ENCODE measurements at places on chromosomes 5 and 9.

- no peak for DNase-seq
Observed at GRCh38 chr9:78463750-78464149, 166.8 kb downstream of the PSAT1 start.

DNA sequence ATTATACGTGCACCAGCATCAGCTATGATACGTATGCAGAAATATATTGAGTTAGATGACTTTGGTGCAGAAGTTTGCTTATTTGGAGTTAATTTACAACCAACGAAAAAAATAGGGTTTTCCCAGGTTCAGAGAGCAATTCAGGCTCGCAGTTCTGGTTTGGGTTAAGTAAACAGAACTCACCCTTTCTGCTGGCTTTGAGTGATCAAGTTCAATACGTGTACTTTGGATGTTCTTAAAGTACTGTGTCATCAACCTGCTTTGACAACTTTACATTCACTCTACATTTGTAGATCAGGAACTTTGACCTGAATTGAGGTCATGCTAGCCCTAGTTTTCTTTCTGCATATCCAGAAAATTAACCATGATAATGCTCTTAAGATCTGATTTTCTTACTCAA lies 40.7 kb downstream of the ACOT12 start:
- no peak for DNase-seq

GRCh38 chr5:74027732-74028338 lies 401.8 kb downstream of the ARHGEF28 start:
- DNase-seq = no peak

- DNase-seq = no peak
Observed at GRCh38 chr5:74034733-74035132, 408.7 kb downstream of the ARHGEF28 start.

DNA sequence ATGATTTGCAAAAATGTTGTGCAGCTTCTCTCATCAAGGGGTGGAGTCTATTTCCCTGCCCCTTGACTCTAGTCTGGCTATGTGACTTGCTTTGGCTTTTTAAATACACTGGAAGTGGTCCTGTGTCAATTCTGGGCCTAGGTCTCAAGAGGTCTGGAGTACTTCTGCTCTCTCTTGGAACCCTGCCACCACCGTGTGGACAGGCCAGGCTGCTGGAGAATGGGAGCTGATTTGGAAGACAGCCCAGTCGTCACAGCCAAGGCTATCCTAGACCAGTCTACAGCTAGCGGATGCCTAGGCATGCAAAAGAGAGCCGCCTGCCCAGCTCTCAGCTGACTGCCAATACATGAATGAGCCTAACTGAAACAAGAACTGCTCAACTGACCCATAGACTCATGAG lies 56.7 kb upstream of the CLINT1 start:
- DNase-seq = peak; percentile 77

DNA sequence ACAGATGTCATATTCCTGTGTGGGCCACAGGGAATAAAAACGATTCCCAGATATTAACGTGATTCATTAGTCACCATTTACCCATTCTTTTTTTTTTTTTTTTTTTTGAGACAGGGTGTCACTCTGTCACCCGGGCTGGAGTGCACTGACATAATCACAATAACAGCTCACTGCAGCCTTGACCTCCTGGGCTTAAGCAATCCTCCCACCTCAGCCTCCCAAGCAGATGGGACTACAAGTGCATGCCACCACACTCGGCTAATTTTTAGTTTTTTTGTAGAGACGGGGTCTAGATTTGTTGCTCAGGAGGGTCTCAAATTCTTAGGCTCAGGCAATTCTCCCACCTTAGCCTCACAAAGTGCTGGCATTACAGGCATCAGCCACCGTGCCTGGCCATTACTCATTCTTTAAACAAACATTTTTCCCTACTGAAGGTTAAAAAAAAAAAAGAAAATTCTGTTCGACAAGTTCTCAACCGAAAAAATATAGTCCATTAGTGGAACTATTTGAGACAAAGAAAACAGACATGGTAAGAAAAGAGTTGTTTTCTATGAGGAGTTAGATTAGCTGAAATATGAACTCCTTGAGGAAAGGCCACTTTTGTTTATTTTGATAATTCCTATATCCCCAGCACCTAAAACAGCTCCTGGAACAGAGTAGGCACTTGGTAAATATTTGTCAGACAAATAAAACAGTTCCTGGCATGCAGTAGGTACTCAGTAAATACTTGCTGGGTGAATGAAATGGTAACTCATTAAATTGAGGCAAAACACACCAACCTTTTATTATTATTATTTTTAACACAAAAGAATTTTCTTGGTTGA lies 32.1 kb upstream of the PDCL start:
- DNase-seq = no peak

DNA sequence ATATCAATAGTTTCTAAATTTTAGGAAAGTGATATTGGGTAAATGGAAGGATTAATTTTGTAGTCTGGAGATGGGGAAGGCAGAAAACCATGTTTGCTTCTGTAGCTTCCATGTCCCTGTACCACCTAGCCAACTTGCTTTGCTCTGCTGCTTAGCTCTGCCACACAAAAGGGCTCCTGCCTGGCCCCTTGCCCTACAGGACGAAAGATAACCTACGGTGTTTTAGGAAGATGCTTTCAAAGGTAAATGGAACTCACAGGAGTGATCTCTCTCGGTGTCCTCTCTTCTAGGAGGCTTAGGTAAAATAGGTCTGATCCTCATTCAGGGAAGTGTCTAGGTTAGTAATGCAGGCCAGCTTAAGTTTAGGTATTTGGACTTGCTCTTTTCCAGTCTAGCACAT lies 37.8 kb upstream of the DMXL1 start:
- DNase-seq = no peak

DNA sequence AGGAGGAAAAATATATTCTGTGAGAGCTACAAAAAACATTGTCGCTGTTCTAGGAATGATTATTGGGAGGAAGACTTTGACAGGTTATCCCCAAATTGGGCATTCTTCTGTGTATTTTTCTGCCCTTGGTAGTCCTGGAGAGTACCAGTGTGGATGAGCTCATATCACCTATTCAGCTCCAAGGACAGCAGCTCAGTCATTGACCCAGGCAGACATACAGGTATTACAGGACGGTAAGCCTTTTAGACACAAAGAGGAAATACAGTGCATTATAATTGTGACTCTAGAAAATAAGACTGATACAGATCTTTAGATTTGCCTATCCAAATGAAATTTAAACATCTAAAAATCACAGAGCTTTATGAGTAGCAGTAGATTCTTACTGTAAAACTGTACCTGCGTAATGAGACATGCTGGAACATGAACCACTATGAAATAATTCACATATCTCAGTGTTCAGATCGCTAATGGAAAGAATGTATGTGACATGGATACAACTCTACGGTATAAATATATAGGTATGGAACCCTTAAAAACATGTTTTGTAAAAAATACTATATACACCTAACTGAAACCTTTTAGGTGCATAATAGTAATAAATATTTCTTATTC lies 56.0 kb downstream of the PLK2 start:
- no peak for DNase-seq

- no peak for DNase-seq
Observed at GRCh38 chr9:8745347-8745746, 945.8 kb upstream of the DMAC1 start.

GRCh38 chr5:163350083-163350482 lies 87.3 kb upstream of the CCNG1 start:
- DNase-seq = no peak

GRCh38 chr5:134777366-134777765 lies 18.8 kb downstream of the DDX46 start:
- DNase-seq = no peak

GRCh38 chr9:29697011-29697410 lies 2123.7 kb upstream of the C9orf72 start:
- no peak for DNase-seq

DNA sequence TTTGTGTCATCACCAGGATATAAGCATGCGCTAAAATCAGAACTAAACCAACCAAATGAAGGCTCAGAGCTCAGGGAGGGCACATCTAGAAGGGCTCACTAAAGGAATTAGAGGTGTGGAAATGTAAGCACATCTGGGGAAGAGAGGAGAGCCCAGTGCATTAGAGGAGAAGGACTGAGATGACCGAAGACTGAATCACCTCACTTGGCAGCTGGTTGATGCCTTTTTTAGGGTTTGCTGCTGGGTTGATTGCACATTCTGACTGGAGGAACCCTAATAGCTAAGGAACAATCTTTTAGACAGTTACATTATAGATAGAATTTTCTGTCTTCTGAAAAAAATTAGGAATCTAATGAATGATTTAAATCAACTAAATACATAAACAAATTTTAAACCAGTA lies 8.2 kb upstream of the IFNA21 start:
- no peak for DNase-seq

GRCh38 chr5:107324071-107324470 lies 346.7 kb downstream of the EFNA5 start:
- no peak for DNase-seq

GRCh38 chr5:21219251-21219650 lies 1231.3 kb upstream of the CDH18 start:
- no peak for DNase-seq

- DNase-seq = no peak
Observed at GRCh38 chr9:33040792-33041431, 15.8 kb downstream of the DNAJA1 start.

- no peak for DNase-seq
Observed at GRCh38 chr9:115198001-115198400, 80.0 kb upstream of the TNC start.

DNA sequence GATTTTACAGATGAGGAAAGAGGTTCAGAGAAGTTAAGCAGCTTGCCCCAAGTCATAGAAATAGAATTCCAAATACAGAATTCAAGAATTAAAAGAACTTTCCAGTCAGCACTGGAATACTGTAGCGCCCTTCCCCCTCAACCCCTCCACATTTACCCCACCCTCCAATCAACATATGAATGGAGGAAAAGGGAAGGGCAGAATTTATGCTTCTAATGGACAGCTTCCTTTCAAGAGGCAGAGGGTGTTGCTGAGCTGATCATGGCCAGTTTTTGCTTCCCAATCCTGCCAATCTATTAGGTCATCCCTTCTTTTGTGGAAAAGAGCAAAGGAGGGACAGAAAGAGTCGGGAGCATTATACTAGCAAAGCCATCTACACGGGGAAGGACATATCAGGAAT lies 39.1 kb upstream of the ANKRD31 start:
- DNase-seq = no peak

- no peak for DNase-seq
Observed at GRCh38 chr5:148229840-148230239, 8.5 kb upstream of the MARCOL start.

DNA sequence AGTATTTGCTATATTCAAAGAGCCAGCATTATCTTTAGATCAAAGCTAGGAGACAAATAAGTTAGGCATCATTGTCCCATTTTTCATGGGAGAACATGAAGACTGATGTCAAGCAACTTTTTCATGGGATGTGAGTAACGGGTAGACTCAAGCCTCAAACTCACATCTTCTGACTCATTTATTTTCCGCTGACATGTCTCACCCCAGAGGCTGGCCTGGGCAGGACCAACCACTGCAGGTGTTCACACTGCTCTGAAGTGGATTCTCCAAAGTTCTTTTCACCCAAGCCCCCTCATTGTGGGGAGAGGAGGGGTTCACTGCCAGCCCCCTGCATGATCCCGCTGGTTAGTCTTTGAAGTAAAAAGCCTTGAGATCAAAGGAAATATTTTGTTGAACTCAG lies 34.9 kb upstream of the BASP1 start:
- no peak for DNase-seq

GRCh38 chr5:1436036-1436435 lies 9.2 kb downstream of the SLC6A3 start:
- DNase-seq = no peak

DNA sequence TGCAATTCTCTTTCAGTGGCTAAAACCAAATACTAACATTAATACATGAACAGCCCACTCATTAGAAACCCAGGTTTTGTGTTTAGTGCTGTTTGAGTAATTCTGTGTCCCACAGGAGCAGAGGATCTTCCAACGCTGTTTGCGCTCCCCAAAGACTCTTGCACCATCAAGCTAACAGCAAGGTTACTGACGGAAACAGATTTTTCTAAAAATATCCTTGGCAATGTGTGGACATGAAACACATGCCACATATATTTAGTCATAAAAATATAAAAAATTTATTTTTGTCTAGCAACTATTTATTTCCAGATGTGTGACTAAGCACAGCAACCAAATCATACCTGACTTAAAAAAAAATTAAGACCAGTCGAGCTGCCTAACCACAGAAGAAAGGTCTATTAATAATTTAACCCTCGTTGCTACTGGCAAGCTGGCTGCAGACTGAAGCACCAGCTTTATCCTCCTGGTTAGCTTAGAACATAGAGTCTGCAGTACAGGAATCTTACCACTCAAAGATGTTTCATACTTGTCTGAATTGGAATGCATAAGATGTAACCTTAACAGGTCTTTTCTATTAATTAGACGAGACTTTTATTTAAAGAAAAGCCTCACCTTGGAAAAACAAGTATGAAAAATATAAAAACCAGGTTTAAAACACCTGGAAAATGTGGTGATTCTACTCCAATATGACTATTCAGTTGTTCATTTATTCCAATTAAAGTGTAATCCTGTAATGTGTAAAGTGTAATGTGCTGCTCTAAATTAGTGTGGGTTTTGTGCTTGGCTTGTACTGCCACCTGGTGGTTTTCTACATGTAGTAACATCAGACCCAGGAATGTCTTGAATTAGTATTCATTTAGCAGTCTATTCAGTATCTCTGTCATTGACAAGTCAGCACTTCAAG lies 272.5 kb downstream of the EPB41L4A start:
- no peak for DNase-seq

GRCh38 chr9:79193501-79194223 lies 378.1 kb upstream of the TLE4 start:
- DNase-seq = no peak

DNA sequence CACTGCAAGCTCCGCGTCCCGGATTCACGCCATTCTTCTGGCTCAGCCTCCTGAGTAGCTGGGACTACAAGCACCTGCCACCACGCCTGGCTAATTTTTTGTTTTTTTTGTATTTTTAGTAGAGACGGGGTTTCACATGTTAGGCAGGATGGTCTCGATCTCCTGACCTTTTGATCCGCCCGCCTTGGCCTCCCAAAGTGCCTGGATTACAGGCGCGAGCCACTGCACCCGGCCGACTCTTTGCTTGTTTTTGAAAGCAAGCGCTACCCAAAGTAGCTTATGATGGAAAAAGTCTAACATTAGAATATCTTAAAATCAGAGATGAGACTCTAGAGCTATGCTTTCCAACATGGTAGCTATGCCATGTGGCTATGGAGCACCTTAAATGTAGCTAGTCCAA lies 585.5 kb upstream of the ITGA1 start:
- DNase-seq = no peak

GRCh38 chr9:131798246-131798645 lies 58.4 kb upstream of the RAPGEF1 start:
- DNase-seq = no peak

DNA sequence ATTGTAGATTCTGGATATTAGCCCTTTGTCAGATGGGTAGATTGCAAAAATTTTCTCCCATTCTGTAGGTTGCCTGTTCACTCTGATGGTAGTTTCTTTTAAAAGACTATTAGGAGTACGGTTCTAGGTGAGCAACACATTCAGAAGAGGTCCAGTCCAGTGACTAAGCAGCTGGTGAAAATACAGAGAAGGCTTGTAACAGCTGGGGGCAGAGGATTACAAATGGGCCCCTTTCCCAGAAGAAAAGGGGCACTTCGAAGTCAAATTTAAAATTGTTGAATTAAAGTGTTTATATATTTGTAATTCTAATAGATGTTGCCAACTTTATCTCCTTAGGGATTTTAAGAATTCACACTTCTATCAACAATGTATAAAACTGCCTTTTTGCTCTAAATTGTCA lies 720.5 kb downstream of the TLE4 start:
- no peak for DNase-seq

- no peak for DNase-seq
Observed at GRCh38 chr9:92504881-92505280, 22.6 kb upstream of the ASPN start.

- no peak for DNase-seq
Observed at GRCh38 chr5:85049020-85049419, 664.3 kb upstream of the EDIL3 start.
